Lower leg skin (tissue), 4 donors: ENCODE measurements at places on chromosomes 2 and 18.

GRCh38 chr2:188610827-188611226, 319.2 kb downstream of the GULP1 start:
- no peak for DNase-seq

GRCh38 chr2:218267259-218267658, 2.7 kb downstream of the AAMP start:
- DNase-seq = no peak

DNA sequence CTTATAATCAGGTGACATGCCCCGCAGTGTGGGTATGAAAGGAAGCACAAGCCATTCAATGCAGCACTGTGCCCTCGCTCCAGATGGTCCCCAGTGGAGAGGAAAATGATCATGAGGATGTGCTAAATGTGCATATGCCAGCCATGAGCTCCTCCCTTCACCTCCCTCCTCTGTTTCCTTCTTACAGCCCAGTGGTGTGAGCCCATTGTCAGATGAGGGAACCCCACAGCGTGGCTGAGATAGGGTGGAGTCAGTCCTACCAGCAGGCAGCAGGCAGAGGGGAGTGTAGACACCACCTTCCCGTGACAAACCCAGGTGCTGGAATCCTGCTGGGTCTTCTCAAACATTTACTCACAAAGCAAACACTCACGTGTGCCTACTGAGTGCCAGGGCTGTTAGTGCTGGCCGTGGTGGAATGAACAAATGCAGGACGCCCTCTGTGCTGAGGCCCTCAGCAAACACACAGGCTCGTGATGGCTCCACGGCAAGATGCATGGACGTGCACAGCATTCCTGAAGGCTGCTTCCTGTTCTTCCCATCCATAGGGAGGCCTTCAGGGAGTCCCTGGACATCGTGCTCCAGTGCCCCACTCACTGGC, 181.7 kb upstream of the TPO start:
- no peak for DNase-seq

DNA sequence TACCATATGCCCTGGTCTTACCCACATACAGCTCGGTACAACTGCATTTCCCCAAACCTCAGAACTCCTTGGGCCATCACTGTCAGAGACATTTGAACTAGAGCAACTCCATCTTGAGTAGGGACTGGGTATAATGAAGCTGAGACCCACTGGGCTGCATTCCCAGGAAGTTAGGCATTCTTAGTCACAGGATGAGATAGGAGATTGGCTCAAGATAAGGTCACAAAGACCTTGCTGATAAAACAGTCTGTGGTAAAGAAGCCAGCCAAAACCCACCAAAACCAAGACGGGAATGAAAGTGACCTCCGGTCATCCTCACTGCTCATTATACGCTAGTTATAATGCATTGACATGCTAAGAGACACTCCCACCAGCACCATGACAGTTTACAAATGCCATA, 131.3 kb downstream of the PIK3C3 start:
- no peak for DNase-seq
